ENCODE measurements at places on chromosomes 3 and 15. TPM values are rescaled to one million over a fixed set of nuclear protein-coding genes. Genes with fewer than 3 reads are reported as not detected.

The TIGIT gene
- total RNA-seq, result 185 TPM

The SCG5 gene
- 0.28 TPM for total RNA-seq

The C3orf49 gene
- total RNA-seq, result not detected

- no peak overlapping the region for H3K27ac ChIP-seq
- no peak for DNase-seq
- no peaks in the 10 kb centered on the region for H3K4me1 ChIP-seq
- H3K4me3 ChIP-seq, result no peak overlapping the region
- no peaks in the 10 kb centered on the region for H3K36me3 ChIP-seq
These were observed 20.3 kb downstream of the BBS4 start for GRCh38 chr15:72706266-72706665.

- H3K27ac ChIP-seq, result no peak overlapping the region
- no peaks in the 10 kb centered on the region for H3K27me3 ChIP-seq
- H3K4me3 ChIP-seq, result no peak overlapping the region
- no peak for DNase-seq
These were observed 504.6 kb downstream of the LPP start for GRCh38 chr3:188658606-188659005.

DNA sequence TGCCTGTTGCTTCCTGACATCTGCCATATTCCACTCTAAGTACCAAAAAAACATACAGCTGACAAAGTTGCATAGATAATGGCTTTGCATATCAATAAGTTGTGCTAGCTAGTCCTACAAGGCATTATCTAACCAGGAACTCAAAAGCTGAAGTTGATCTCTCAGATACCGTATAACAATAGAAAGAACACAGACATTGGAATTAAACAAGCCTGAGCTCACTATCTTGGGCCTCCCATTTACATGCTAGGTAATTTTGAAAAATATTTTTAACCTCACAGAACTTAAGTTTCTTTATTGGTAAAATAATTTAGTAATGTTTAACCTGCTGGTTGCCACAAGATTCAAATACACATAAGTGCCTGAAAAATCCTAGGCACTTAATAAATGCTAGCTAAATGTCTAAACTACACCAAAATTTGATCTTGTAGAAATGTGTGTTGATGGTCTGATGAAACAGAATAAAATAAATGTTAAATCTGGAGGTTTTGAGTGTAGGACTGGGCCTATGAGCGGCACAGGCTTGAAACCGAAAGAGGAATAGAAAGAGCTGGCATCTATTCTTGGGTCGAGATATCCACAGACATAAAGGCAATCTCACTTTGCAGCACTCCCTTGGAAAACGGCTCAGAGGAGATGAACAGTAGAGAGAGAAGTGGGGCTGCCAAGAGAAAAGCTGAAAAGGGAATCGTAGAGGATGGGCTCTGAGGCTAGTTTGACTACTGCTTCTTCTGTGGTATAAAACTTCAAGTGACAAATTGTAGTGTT, 29.9 kb upstream of the TTC14 start:
- no peaks in the 10 kb centered on the region for H3K27me3 ChIP-seq
- no peaks in the 10 kb centered on the region for H3K4me1 ChIP-seq
- H3K27ac ChIP-seq, result no peak overlapping the region
- H3K36me3 ChIP-seq, result no peaks in the 10 kb centered on the region
- H3K4me3 ChIP-seq, result no peak overlapping the region

DNA sequence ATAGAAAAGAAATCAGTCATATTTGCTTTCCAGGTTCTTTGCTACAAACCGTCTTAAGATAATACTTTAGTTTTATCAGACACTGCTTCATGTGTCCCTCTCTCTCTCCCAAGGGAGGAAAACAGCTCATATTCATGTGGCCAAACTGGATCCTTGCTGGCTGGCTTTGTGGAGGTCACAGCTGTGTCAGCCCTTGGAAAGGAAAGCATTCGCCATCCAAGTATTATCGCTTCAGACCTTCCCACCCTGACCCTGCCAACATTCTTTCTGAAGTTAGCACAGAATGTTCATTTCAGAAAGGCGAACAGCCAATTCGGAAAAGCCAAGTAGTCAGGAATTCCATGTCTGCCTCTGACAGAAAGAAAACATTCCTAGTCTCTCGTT, 213.6 kb downstream of the FEZF2 start:
- H3K27ac ChIP-seq, result no peak overlapping the region
- H3K36me3 ChIP-seq, result no peaks in the 10 kb centered on the region
- H3K4me3 ChIP-seq, result no peak overlapping the region
- no peaks in the 10 kb centered on the region for H3K27me3 ChIP-seq
- no peaks in the 10 kb centered on the region for H3K4me1 ChIP-seq

Data from CD8-positive, alpha-beta memory T cell (primary cell).